Aorta (tissue), 5 donors: ENCODE measurements at places on chromosomes 16 and 17. TPM values are rescaled to one million over a fixed set of nuclear protein-coding genes. Genes with fewer than 3 reads are reported as not detected.

Gene CCDC57
- 31.2 TPM for total RNA-seq

DNA sequence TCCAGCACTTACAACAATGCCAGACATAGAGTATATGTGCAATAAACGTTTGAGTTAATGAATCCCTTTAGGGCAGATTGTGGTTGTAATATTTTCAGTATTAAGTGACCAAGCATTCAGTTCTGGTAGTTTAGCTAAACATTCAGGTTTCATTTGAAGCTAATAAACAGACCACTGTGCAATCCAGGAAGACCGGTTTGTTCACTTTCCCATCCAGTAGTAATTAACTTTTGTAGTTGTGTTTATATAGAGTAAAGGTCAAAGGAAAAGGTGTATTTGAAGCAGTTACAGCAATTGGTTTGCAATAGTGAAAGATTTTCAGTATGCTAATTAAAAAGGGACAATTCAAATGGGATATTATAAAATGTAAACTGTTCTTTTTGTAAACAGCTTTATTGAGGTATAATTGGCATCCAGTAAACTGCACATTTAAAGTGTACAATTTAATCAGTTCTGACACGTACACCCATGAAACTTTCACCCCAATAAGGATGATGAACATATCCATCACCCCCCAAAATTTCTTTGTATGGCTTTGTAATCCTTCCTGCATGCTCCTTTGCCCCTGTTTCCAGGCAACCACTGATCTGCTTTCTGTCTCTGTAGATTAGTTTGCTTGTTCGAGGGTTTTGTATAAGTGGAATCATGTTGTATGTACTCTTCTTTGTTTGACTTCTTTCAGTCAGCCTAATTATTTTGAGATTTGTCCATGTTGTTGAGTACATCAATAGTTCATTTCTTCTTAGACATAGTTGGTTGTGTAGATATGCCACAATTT is 26.3 kb downstream of the MRTFB start:
- no peak for DNase-seq

DNA sequence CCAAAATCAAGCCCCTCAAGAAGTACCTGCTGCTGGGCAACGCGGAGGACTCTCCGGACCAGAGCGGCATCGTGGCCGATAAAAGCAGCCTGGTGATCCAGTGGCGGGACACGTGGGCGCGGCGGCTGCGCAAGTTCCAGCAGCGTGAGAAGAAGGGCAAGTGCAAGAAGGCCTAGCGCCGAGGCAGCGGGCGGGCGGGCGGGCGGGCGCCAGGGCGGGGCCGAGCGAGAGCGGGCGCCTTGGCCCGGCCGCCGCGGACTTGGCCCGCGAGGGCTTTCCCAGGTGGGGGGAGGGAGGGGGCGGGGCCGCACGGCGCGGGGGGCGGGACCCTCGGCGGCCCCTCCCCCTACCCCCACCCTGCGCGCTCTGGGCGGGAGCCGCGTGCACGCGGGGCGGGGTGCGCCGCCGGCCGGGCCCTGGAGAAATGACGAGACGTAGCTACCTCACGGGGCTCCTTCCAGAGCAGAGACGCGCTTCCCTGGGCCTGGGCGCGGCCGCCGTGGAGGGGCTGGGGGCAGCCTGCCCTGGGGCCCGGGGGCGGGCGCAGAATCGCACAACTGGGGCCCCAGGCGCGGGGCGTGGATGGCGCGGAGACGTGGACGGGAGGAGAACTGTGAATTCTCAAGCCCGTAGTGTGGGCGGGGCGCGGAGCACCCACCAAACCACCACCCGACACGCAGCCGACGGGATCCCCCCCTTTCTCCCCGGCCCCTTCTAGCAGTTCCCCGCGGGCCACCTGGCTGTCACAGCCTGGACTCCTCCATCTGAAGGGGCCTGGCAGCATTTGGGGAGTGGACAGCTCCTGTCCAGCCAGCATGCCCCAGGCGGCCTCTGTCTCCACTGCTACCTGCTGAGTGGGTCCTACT is 218.7 kb downstream of the NTN1 start:
- DNase-seq: peak; percentile 88

GRCh38 chr16:46961373-46962353 is 11.8 kb downstream of the DNAJA2 start:
- DNase-seq: no peak

GRCh38 chr16:9840761-9841665 is 341.2 kb downstream of the GRIN2A start:
- DNase-seq: no peak

Gene CCL7
- not detected for total RNA-seq

- no peak for DNase-seq
Measured at GRCh38 chr17:79299349-79299748, 224.7 kb downstream of the ENGASE start.

Gene STH
- not detected for total RNA-seq

Gene ACE
- 30.5 TPM for total RNA-seq

DNA sequence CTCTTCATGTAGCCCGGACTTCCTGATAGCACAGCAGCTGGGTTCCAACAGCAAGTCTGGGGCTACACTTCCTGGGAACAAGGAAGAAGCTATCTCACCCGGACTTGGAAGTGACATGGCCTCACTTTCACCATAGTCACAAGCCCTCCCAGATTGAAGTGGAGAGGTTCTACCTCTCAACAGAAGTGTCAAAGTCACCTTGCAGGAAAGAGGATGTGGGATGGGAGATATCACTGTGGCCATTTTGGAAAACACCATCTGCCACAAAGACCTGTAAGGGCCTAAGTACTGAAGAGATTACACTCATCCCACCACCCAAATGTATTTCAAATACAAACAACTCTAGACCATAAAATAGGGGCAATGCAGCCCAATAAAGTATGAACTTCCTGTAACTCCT is 29.9 kb upstream of the DHRS7B start:
- no peak for DNase-seq

- no peak for DNase-seq
Measured at GRCh38 chr17:42153919-42154742, 658 bp downstream of the RAB5C start.

Gene KRTAP4-9
- total RNA-seq: not detected

- DNase-seq: peak; percentile 76
Measured at GRCh38 chr16:70725912-70726828, 40.3 kb upstream of the MTSS2 start.

DNA sequence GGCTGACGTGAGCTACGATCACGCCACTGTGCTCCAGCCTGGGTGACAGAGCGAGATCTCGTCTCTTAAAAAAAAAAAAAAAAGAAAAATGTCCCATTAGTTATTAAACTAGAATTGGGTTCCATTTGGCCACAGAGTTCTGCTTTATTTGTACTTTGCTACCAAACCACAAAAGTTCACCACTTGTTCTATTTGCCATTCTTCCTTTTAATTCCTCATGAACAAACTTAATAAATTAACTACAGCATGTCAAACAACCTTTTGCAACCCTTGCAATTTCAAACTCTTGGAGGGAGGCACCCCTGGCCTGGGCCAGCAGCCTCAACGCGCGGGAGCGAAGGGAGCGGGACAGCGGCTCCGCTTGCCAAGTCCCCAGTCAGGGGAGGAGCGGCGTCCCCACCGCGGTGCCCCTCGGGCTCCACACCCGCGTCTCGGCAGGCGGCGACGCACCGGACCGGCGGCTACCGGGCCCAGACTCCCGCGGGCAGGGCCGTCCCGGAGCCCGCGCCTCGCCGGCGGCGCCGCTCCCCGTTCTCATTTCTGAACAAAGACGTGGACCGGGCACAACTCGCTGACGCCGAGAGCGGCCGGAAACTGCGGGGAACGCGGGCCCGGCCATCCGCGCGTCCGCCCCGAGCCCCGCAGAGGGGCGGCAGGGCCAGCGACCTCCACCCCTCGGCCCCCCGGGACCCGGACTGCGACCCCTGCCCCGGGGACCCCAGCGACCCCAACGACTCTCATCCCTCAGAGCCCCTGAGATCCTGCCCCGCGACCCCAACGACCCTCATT is 775 bp downstream of the CYTH1 start:
- DNase-seq: peak; percentile 70

- no peak for DNase-seq
Measured at GRCh38 chr16:5770118-5770517, 672.5 kb upstream of the EEF2KMT start.

Gene TBC1D16
- total RNA-seq: 43.6 TPM

Gene SMG1
- 123 TPM for total RNA-seq

- no peak for DNase-seq
Measured at GRCh38 chr16:14437426-14437825, 192.6 kb downstream of the PARN start.

Gene MT1G
- total RNA-seq: 49.1 TPM

Gene ITGA2B
- total RNA-seq: 3.3 TPM

GRCh38 chr16:78608305-78608776 is 508.9 kb downstream of the WWOX start:
- no peak for DNase-seq

Gene CRYBA1
- not detected for total RNA-seq

Gene KRTAP1-1
- total RNA-seq: not detected

DNA sequence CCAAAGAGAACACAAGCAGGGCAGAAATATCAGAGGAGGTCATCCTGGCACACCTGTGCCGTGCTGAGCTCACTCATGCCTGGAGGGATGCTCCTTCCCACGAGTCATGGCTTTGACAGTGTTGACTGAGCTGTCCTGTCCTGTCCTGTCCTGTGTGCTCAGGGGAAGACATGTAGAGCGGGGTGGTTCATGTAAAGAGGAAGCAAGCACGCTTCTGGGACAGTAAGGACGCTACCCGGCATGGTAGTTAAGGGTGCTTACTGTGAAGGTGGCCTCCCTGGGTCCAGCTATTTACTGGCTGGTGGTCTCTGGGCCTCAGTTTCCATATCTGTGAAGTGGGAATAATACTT is 398 bp downstream of the LGALS9 start:
- no peak for DNase-seq

Gene TK1
- total RNA-seq: 2.4 TPM

GRCh38 chr17:49582055-49582722 is 6.5 kb downstream of the NXPH3 start:
- no peak for DNase-seq

Gene ARHGAP23
- 126 TPM for total RNA-seq

DNA sequence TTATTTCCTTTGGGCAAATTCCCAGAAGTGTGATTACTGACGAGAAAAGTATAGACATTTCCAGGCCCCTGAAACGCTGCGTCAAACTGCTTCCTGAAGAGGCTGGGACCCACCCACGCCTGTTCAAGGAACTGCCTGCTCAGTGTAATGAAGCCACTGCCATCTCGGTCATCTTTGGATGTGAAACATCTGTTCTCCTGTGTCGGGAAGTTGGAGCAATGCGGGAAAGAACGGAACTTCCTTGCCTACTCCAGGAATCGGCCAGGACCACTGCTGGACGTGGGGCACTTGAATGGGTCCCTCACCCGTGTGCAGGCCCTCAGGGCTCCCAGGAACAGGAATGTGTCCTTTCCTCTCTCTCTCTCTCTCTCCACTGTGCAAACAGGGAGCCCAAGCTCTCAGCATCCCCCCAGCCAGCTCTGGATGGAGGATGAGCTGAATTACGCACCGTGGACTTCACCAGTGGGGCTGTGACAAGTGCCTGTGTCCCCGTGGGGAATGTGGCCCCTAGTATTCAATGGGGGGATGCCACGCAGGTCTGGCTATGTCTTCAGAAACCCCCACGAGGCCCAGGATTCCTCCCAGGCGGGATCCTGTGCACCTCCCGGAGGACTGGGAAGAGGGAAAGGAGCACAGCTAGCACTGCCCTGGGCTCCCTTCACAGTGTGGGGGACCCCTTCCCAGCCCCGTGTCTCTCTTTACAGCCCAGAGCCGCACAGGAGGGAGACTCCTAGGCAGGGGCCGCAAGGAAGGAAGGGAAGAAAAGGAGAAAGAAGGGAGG is 18.3 kb upstream of the LITAF start:
- DNase-seq: peak; percentile 77

GRCh38 chr16:19210968-19211367 is 42.9 kb downstream of the SYT17 start:
- DNase-seq: no peak

Gene CTRB2
- total RNA-seq: 9.1 TPM

- no peak for DNase-seq
Measured at GRCh38 chr17:74968361-74968780, 4.2 kb downstream of the HID1 start.

- peak; percentile 91 for DNase-seq
Measured at GRCh38 chr16:4358831-4359561, 7.9 kb upstream of the PAM16 start.

DNA sequence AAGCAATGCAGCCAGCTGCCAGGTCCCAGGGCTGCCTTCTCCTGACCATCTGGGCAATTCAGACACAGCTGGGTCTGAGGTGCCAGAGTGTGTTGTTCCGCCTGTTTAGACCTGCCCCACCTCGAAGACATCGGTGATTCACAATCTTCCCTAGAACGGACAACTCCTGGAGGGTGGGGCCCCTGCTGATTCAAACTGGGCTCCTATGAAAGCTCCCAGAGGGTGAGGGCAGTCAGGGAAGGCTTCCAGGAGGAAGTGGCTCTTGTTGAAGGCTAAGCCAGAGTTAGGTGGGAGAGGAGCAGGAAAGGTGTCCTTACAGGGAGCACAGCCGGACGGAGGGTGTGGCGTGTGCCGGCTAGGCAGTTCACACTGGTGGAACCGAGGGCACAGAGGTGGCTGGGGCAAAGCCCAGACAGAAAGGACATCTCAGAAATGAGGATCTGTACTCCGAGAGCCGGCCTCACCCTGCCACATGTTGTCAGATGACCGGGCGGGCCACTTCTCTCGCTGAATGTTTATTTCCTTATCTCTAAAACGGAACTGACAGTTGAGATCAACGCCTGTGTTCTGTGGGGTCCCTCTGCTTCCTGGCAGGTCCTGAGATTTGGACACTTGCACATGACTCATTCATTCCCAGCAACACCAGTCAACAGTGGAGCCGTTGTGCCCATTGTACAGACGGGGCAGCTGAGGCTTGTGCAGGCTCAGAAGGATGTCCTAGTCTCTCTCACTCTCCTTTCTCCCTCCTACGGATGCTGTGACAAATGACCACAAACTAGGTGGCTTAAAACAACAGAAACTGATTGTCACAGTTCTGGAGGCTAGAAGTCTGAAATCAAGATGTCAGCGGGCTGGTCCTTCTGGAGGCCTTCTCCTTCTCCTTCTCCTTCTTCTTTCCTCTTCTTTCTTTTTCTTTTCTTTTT is 26.9 kb upstream of the LITAF start:
- peak; percentile 89 for DNase-seq

DNA sequence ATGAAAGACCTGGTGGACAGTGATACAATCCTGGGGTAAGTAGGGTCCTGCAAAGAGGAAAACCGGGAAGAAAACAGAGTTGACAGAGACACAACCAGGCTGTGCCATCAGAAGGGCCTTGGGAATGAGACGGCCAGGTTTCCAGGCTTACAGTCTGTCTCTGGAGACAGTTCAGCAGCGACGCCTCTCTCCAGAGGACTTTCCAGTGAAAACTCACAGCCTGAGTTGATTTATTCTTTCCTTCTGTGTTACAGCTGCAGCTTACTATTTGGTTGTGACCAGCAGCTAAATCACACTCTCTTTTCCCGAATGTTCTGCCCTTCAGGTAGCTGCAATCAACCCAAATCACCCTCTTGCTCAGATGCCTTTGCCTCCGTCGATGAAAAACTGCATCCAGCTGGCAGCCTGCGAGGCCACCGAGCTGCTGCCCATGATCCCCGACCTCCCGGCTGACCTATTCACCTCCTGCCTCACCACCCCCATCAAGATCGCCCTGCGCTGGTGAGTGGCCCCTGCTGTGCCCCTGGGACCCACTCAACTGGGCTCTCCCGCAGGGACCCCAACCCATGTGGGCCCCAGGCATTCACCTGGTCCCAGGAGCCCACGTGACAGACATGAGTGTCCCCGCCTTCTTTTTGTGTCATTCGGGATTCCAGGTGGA is 209.2 kb downstream of the RPTOR start:
- DNase-seq: no peak

GRCh38 chr17:31480904-31481782 is 89.7 kb downstream of the RAB11FIP4 start:
- no peak for DNase-seq

Gene CEP112
- total RNA-seq: 47.5 TPM

GRCh38 chr16:82454566-82454965 is 172.2 kb upstream of the CDH13 start:
- no peak for DNase-seq

- DNase-seq: no peak
Measured at GRCh38 chr17:41008811-41009210, at the start of gene KRTAP3-1. Gene KRTAP3-1 (minus strand): TSS chr17:41009128. CDS start chr17:41009074, 54 bp downstream.
